ENCODE measurements at places on chromosomes 3 and 15.

GRCh38 chr15:39587096-39587721 lies 6.3 kb downstream of the THBS1 start:
- DNase-seq = no peak

DNA sequence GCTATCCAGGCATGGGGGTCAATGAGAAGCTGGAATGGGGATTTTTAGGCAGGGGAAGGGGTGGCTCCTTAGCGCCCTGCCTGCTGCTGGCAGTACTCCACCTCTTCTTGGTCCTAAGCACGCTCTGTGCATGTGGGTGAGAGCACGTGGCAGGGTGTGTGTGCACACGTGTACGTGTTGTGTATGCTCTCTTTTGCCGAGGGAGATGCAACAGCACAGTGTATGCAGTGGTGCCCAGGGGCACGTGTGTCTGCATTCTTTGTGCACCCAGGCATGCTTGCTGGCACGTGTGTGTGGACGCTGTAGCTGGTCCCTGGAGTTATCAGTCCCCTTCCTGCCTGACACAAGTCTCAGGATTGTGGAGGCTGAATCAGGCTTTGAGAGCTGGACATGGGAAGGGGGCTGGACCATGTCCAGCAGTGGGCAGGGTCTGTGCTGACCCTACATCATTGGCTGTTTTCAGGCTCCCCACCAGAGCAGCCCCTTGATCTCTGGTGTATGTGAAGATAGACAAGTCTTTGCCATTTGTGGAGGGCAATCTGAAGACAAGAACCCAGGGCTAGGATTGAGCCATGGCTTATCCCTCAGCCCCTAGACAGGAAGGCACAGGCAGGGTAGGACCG lies 1.9 kb upstream of the CAMKV start:
- DNase-seq = no peak

DNA sequence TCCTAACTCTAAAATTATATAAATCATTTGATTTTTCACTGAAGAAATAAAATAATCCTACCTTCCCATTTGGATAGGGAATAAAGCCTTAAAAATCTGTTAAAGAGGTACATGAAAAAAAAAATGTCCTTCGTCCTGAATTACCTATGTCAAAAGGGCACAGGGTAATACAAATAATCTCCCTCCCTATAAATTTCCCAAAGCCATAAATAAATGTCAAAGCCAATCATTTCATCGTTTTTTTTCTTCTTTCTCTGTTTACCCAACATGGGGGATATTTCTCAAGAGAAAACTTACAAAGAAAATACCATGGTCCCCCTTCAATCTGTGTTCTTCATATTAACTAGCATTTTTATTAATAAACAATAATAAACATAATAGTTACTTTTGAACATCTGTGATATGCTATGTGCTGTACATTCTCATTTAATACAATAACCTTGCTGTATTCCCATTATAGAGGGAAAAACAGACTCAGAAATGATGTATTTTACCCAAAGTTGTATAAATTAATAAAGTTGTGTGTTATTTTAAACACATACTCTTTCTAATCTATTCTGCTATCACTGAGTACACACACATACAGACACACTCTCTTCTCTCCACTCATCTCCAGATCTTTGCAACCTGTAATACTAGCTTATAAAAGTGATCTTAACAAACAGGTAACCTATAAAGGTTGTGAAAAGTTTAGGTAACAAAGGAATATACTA lies 910 bp upstream of the ANKRD28 start:
- DNase-seq = no peak

- DNase-seq = no peak
These were observed 597.7 kb downstream of the OTOL1 start for GRCh38 chr3:162094301-162094700.

GRCh38 chr15:39898317-39898716 lies 21.7 kb downstream of the GPR176 start:
- DNase-seq = no peak

DNA sequence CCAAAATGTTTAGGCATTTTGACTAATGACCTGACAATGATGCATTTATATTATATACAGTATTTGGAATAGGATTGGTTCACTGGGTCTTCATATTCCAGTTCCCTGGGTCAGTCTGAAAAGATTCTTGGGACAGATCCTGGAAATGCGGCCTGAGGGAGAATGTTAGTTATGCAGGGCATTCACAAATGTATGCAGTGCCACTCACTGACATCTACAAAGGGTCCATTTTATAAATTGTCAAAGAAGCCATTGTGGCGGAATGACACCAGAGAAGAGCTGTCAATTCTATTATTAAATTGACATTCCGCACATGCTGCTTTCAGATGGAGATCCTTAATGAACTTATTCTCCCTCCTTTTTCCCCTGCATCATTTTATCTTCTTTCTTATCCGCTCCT lies 176.6 kb downstream of the VGLL3 start:
- DNase-seq = no peak

- DNase-seq = no peak
These were observed 13.1 kb downstream of the COL8A1 start for GRCh38 chr3:99651531-99651930.

GRCh38 chr3:191282251-191283185 lies 46.7 kb upstream of the CCDC50 start:
- no peak for DNase-seq

DNA sequence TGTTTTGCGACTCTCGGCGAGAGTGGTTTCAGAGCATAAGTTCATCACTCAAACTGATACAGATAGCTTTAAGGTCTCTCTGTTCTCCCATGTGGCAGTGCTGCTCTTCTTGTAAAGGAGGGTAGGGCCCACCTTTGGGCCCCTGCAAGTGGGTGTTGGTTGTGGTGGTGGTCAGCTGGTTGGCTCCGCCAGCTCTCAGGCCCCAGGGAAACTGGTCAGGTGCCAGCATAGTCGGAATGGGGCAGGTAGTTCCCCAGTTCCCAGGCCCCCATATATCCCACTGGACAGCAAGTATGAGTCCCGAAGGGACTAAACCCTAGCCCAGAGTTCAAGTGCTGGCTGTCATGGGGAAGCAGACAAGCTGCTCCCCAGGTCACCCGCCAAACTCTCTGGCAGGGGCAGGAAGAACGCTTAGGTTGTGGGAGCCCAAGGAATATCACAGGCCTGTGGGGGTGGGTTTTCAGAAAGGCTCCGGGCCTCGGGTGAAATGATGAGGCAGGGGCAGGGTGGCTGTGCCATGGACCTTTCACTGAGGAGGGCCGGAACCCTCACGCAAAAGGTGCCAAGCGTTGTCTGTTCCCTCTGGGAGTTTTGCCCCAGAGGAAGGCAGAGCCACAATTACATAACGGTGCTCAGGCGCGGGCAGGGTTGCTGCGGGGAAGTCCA lies 185.1 kb downstream of the EFHB start:
- no peak for DNase-seq

GRCh38 chr3:57421336-57421735 lies 122.8 kb downstream of the DNAH12 start:
- no peak for DNase-seq

GRCh38 chr3:4730719-4731118 lies 237.6 kb downstream of the ITPR1 start:
- DNase-seq = no peak

GRCh38 chr15:84828086-84828908 lies 11.1 kb downstream of the ALPK3 start:
- DNase-seq = no peak

DNA sequence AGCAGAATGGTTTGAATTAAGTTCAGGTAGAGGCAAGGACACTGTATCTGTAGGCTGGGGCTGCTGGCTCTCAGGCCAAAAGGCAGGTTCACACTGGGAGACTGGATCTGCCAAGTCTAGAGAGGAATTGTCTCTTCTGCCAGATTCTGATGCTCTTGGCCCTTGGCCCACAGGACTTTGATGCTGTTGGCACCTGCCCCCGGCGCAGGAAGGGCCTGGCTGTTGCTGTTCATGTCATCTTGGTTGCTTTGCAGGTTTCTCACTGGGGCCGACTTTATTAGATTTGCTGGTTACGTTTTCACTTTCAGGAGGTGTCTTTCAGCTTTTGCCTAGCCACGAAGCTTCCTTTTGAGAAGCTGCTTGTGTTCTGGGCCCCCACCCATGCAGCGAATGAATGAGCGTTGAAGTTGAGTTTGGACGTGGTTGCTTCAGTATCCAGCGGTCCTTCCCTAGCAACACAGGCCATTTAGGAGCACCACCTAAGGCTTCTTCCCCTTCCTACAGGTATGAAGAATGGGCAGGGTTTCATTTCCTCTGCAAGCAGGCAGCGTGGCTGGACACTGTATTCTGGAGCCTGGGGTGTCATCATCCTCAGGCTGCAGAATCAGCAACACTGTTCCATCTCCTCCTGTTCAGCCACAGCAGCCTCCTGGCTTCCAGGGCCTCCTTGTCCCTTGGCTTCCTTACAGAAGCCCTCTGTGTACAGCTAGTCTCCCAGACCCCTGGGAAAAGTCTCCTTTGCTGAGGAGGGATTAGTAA lies 65.6 kb upstream of the PRR23C start:
- peak; percentile 4 for DNase-seq

GRCh38 chr3:89262309-89262929 lies 155.0 kb downstream of the EPHA3 start:
- DNase-seq = no peak

DNA sequence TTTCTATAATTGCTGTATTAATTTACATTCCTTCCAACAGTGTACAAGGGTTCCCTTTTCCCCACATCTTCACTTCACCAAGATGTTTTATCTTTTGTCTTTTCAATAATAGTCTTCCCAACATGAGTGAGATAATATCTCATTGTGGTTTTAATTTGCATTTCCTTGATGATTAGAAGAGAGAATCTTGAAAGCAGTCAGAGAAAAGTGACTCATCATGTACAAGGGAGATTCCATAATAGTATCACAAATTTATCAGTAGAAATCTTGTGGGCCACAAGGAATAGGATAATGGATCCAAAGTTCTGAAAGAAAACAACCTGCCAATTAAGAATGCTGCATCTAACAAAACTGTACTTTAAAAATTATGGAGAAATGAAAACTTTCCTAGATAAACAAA lies 189.3 kb downstream of the NECTIN3 start:
- DNase-seq = no peak

DNA sequence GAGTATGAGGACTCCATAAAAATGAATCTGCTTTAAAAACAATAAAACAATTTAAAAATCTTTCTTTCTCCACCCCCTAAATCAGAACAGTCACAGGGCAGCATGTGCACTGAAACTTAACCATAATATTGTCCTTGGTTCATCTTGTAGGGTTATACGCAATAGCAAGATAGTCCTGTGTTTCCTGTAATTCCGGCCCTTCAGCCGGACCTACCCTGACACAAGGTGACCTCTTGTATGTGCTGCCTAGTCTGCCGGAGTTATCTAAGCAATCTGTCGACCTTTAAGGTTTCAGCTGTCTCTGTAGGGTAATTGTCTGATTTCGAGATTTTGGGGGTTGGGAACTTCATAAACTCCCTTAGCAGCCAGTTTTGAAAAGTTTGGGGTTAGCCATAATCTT lies 99.9 kb downstream of the DHX36 start:
- DNase-seq = no peak

GRCh38 chr3:159480046-159480445 lies 508.6 kb upstream of the IL12A start:
- DNase-seq = no peak

GRCh38 chr15:72179950-72180581 lies 17.5 kb downstream of the GRAMD2A start:
- DNase-seq = no peak

GRCh38 chr3:102092617-102093466 lies 243.5 kb downstream of the NFKBIZ start:
- DNase-seq = no peak

- DNase-seq = no peak
These were observed 162.2 kb downstream of the VGLL4 start for GRCh38 chr3:11481556-11481955.

GRCh38 chr15:92391640-92392039 lies 2.0 kb upstream of the ST8SIA2 start:
- DNase-seq = no peak

- DNase-seq = no peak
These were observed 166.0 kb upstream of the COL8A1 start for GRCh38 chr3:99472385-99472784.

DNA sequence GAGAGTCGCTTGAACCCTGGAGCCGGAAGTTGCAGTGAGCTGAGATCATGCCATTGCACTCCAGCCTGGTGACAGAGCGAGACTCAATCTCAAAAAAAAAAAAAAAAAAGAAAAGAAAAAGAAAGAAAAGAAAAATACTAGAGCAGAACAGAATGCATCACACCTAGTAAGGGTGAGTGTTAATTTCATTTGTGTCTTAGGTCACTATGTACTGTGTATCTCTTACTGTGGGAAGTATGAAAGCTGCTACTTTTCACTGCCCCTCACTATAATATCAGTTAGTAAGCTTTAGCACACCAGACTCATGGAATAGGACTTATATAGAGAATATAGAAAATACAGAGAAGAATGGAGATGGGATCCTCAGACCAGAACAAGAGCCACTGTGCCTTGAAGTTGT lies 45.9 kb upstream of the RASA2 start:
- no peak for DNase-seq

DNA sequence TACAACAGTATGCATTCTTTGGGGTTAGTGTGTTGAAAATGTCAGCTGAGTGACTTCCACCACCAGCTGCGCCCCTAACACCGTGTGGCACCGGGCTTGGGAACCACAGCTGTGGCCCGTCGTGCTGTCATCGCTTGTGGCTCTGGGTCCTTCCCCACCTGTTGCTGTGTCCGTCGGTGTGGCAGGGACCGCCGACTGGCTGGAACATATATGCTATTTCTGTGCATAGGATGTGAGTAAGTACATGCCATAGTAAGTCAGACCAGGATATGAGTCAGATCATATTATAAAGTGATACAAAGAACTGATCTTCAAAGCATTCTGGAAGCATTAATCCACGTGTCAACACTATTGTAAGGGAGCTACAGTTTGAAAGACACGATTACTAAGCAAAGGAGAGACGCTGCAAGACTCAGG lies 31.9 kb downstream of the EHD4 start:
- no peak for DNase-seq

GRCh38 chr3:183896184-183896583 lies 11.5 kb upstream of the PARL start:
- no peak for DNase-seq

- DNase-seq = no peak
These were observed 548 bp upstream of the BTBD1 start for GRCh38 chr15:83067638-83067962.

DNA sequence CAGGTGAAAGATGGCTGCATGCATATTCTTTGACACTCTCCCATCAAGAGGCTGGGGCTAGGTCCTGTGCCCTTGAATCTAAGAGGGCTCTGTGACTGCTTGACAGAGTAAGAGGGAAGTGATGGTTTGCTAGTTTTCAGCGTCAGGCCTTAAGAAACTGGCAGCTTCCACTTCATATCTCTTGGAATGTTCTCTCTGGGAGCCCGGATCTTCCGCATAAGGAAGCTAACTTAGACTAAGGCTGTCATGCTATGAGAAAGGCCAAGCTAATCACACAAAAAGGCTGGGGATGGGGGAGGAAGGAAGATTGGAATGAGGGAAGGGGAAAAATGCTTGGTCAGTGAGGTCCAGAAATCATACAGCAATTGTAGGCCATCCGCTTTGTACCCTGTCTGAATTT lies 50.0 kb downstream of the MB21D2 start:
- DNase-seq = no peak

- DNase-seq = no peak
These were observed 19.5 kb downstream of the TKT start for GRCh38 chr3:53236112-53236841.

- no peak for DNase-seq
These were observed 23.2 kb downstream of the SERPINI2 start for GRCh38 chr3:167450675-167451074.

Data from progenitor cell of endocrine pancreas (in vitro differentiated cells).